ENCODE measurements at places on chromosomes 7 and 10. TPM values are rescaled to one million over a fixed set of nuclear protein-coding genes. Genes with fewer than 3 reads are reported as not detected.

The SPDYE9 gene
- total RNA-seq, result not detected

The POR gene
- total RNA-seq, result 42.8 TPM

The OR9A2 gene
- not detected for total RNA-seq

The NUTM2B gene
- total RNA-seq, result 1.0 TPM

The RBP3 gene
- not detected for total RNA-seq

The NME8 gene
- total RNA-seq, result not detected

The KLF14 gene
- 0.52 TPM for total RNA-seq
